Aorta (tissue), 5 donors: ENCODE measurements at places on chromosomes 3 and 15. TPM values are rescaled to one million over a fixed set of nuclear protein-coding genes. Genes with fewer than 3 reads are reported as not detected.

GRCh38 chr3:42733501-42734262 lies 31.1 kb upstream of the HHATL start:
- H3K27ac ChIP-seq = no peak overlapping the region
- no peak overlapping the region for H3K4me3 ChIP-seq
- no peaks in the 10 kb centered on the region for H3K27me3 ChIP-seq
- no peaks in the 10 kb centered on the region for H3K36me3 ChIP-seq
- no peaks in the 10 kb centered on the region for H3K4me1 ChIP-seq

- H3K4me1 ChIP-seq = peaks cover 4% of the 10 kb centered on the region
- H3K4me3 ChIP-seq = no peak overlapping the region
- no peaks in the 10 kb centered on the region for H3K27me3 ChIP-seq
- no peaks in the 10 kb centered on the region for H3K36me3 ChIP-seq
- H3K27ac ChIP-seq = no peak overlapping the region
These were observed 68.4 kb downstream of the SLC12A8 start for GRCh38 chr3:125143982-125144652.

- H3K27ac ChIP-seq = no peak overlapping the region
- no peak overlapping the region for H3K4me3 ChIP-seq
- no peaks in the 10 kb centered on the region for H3K27me3 ChIP-seq
- peaks cover 17% of the 10 kb centered on the region for H3K4me1 ChIP-seq
These were observed 85.5 kb downstream of the KLHL25 start for GRCh38 chr15:85709250-85709649.

DNA sequence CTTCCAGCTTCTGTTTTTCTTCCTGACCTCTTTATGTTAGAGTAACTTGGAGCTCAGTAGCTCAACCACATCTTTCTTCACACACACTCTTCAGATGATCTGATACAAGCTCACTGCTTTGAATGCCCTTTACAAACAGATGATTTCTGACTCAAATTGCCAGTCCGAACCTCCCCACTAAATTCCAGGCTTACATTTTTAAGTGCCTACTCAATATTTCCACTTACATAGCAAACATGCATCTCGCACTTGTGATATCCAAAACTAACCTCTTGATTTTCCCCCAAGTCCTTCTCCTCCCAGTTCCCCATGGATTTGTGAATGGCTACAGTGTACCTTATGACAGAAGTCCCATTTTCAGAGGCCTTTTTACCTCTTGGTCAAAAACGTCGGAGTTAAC lies 139.1 kb downstream of the GBE1 start:
- H3K27me3 ChIP-seq = no peaks in the 10 kb centered on the region
- H3K27ac ChIP-seq = no peak overlapping the region
- no peaks in the 10 kb centered on the region for H3K36me3 ChIP-seq
- no peak overlapping the region for H3K4me3 ChIP-seq
- DNase-seq = no peak

DNA sequence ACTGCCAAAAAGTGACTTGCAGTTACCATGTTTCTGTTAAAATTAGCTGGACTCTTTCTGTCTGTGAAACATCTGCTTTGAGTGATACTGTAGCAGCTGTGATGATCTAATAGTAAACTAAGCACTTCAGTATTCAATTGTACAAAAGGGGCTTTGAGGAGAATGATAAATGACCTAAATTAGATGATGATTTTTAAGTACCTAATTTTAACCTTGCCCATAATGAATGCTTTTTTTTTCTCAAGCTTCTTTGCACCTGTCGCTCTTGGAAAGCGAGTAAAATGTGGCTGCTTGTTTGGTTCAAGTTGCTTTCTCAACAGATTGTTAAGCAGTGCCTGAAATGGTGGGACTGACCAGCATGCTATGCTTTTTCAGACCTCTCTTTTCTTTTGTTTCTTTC lies 752.3 kb downstream of the EPHA3 start:
- no peaks in the 10 kb centered on the region for H3K27me3 ChIP-seq
- no peak overlapping the region for H3K27ac ChIP-seq
- no peaks in the 10 kb centered on the region for H3K36me3 ChIP-seq

DNA sequence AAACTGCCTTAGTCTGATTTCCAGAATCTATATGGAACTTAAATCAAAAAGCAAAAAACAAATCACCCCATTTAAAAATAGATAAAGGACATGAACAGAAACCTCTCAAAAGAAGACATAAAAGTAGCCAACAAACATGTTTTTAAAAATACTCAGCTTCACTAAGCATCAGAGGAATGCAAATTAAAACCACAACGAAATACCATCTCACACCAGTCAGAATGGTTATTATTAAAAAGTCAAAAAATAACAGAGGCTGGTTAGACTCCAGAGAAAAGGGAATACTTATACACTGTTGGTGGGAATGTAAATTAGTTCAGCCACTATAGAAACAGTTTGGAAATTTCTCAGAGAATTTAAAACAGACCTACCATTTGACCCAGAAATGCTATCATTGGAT lies 367.9 kb downstream of the ZIC4 start:
- H3K27ac ChIP-seq = no peak overlapping the region
- H3K27me3 ChIP-seq = peaks cover 2% of the 10 kb centered on the region
- no peak for DNase-seq
- no peak overlapping the region for H3K4me3 ChIP-seq
- no peaks in the 10 kb centered on the region for H3K36me3 ChIP-seq
- no peaks in the 10 kb centered on the region for H3K4me1 ChIP-seq

DNA sequence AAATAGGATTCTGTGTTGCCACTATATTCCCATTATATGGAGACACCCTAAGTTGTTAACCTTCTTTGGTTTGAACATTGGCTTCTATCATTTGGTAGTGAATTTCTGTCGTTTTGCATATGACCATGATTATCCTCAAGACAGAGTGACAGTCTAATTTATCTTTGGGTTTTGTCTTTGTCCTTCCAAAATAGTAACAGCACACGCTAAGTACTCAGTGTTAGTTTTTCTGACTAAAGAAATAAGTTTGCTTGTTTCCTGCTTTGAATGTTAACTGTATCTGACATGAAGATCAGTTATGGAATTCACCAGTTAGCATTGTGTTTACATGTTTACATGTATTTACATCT lies 352.5 kb upstream of the GRM7 start:
- no peaks in the 10 kb centered on the region for H3K36me3 ChIP-seq
- no peaks in the 10 kb centered on the region for H3K27me3 ChIP-seq
- H3K27ac ChIP-seq = no peak overlapping the region
- no peak overlapping the region for H3K4me3 ChIP-seq
- no peaks in the 10 kb centered on the region for H3K4me1 ChIP-seq

GRCh38 chr15:57962887-57963286 lies 102.6 kb downstream of the ALDH1A2 start:
- no peak overlapping the region for H3K4me3 ChIP-seq
- no peaks in the 10 kb centered on the region for H3K27me3 ChIP-seq

DNA sequence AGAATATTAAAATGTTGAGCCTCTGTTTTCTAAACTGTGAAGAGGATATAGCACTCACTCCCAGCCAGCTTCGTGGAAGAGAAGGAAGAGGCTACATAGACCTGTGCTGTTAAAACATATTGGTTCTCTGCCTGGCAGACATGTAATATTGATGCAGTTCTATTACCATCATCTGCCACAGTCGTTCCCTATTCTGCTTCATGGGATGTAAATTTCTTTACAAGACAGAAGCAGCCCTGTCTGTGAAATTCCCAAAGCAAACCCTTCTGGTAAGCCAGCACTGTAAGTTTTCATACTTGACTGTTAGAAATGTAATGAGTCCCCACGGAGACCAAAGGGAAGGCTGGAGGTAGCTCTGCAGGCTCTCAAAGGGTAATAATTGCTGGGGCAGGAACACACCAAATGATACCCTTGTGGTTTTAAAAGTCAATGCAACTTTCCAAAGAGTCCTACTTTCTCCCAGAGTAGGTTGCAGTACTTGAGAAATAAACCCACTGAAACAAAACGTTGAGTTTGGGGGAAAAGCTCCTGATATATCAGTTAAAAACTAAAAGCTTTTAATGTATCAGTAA lies 129.9 kb upstream of the HES1 start:
- H3K4me3 ChIP-seq = no peak overlapping the region
- H3K36me3 ChIP-seq = no peaks in the 10 kb centered on the region
- H3K27me3 ChIP-seq = no peaks in the 10 kb centered on the region
- peaks cover 1% of the 10 kb centered on the region for H3K4me1 ChIP-seq
- no peak overlapping the region for H3K27ac ChIP-seq

- no peaks in the 10 kb centered on the region for H3K4me1 ChIP-seq
- peak; percentile 70 for DNase-seq
- no peaks in the 10 kb centered on the region for H3K27me3 ChIP-seq
These were observed 12.0 kb downstream of the MESD start for GRCh38 chr15:80977627-80978036.

DNA sequence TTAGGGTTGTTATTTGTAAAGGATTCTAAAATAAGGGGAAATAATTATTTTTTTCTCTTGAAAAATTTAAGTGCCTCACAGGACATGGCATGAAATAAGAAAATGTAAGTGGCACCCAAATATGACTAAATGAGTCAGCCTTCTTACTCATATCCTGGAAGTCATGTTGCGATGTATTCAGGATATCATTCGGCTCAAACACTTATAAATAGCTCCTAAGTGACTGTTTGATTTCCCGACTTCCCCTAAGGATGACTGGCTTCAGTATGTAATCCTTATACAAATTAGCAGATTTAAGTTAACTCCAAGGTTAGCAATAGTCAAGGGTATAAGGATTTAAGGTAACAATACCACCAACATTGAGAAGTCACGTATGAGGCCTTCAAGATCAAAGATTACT lies 57.3 kb upstream of the OSTN start:
- no peaks in the 10 kb centered on the region for H3K36me3 ChIP-seq
- H3K27me3 ChIP-seq = no peaks in the 10 kb centered on the region
- no peak for DNase-seq
- no peaks in the 10 kb centered on the region for H3K4me1 ChIP-seq

GRCh38 chr3:62049033-62049432 lies 324.3 kb downstream of the FEZF2 start:
- H3K36me3 ChIP-seq = no peaks in the 10 kb centered on the region
- no peak for DNase-seq
- no peaks in the 10 kb centered on the region for H3K27me3 ChIP-seq
- H3K4me1 ChIP-seq = no peaks in the 10 kb centered on the region
- H3K4me3 ChIP-seq = no peak overlapping the region
- no peak overlapping the region for H3K27ac ChIP-seq

DNA sequence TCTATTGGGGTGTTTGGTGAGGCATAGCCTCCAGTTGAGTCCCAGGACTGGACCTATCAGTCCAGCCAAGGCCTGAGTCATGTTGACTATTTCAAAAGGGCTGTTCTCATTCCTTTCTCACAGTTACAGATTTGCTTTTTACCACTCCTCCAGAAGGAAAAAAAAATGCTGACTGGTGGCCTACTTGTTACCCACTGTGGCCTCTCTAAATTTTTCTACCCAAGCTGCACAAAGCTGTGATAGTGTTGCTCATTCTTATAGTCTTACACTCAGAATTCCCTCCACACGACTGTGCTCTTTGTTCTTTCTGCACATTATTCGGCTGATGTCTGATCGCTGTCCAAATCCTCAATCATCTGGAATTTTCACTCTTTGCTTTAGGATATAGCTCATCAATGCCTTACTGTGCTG lies 1142.2 kb downstream of the IGSF11 start:
- H3K4me3 ChIP-seq = no peak overlapping the region
- H3K27ac ChIP-seq = no peak overlapping the region
- DNase-seq = no peak

DNA sequence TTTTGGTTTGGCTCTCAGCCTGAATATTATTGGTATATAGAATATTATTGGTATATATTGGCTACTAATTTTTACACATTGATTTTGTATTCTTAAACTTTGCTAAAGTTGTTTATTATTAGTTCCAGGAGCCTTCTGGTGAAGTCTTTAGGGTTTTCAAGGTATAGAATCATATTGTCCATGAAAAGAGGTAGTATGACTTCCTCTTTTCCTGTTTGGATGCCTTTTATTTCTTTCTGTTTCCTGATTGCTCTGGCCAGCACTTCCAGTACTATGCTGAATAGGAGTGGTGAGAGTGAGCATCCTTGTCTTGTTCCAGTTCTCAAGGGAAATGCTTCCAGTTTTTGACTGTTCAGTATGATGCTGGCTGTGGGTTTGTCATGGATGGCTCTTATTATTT lies 107.3 kb upstream of the LIPC start:
- H3K4me3 ChIP-seq = no peak overlapping the region
- H3K27ac ChIP-seq = no peak overlapping the region
- no peaks in the 10 kb centered on the region for H3K36me3 ChIP-seq
- no peaks in the 10 kb centered on the region for H3K27me3 ChIP-seq
- no peaks in the 10 kb centered on the region for H3K4me1 ChIP-seq
- DNase-seq = no peak

GRCh38 chr15:63638839-63639238 lies 41.7 kb downstream of the FBXL22 start:
- H3K27ac ChIP-seq = no peak overlapping the region
- no peak overlapping the region for H3K4me3 ChIP-seq
- no peaks in the 10 kb centered on the region for H3K27me3 ChIP-seq
- H3K36me3 ChIP-seq = peaks cover 11% of the 10 kb centered on the region
- no peak for DNase-seq

- no peak overlapping the region for H3K4me3 ChIP-seq
- H3K27me3 ChIP-seq = no peaks in the 10 kb centered on the region
- H3K4me1 ChIP-seq = no peaks in the 10 kb centered on the region
- no peaks in the 10 kb centered on the region for H3K36me3 ChIP-seq
- no peak for DNase-seq
- H3K27ac ChIP-seq = no peak overlapping the region
These were observed 45.6 kb downstream of the SST start for GRCh38 chr3:187624588-187624987.

DNA sequence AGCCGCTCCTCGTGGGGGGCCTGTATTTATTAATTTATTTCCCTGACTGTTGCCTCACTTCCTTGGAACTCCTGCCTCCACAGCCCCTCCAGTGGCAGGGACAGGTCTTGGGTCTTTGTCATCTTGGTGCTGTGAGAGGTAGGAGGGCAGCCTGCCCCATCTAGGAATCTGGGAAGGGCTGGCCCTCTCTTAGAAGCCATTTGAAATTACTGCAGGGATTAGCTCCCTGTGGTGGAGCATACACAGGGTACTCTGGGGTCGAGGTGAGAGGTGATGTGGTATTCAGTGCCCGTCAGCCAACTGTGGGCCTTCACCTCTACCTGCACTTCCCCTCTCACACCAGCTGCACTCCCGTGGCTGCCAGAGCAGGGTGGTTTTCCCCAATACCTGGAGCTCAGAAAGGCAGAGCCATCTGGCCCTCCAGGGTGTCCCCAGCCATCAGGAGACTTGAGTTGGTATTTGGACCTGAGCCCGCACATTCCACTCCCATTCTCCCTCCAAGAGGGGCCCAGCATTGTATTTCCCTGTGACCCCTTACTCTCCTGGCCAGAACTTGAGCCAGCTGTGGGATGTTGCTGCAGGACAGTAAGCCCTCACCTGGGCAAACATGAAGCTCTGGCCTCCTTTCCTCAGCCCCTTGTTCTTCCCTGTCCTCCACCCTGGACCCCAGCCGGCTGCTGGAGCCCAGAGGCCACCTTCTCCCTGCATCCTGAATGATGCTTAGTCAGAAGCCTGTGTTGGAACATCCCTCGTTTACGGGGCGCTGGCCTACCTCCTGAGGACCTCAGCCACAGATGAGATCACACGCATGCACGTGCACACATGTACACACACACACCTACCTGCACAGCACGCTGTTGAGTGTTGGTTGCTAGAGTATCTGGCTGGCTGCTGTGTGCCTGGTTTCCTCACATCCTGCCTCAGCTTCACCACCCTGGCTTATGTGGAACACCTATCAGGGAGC lies 2.0 kb upstream of the JMJD7 start:
- H3K4me1 ChIP-seq = no peaks in the 10 kb centered on the region
- H3K27me3 ChIP-seq = no peaks in the 10 kb centered on the region
- H3K36me3 ChIP-seq = no peaks in the 10 kb centered on the region
- no peak overlapping the region for H3K4me3 ChIP-seq
- DNase-seq = no peak

Gene IGSF10
- total RNA-seq = 2.2 TPM

Gene TEX55
- total RNA-seq = not detected

Gene GOLGA6B
- not detected for total RNA-seq

Gene VPS13C
- 94.9 TPM for total RNA-seq

Gene ACAD9
- 52.8 TPM for total RNA-seq

Gene ARPIN
- total RNA-seq = 35.4 TPM

Gene TTLL13
- total RNA-seq = not detected

Gene RTP4
- total RNA-seq = 3.5 TPM

Gene MAGEF1
- 22.9 TPM for total RNA-seq
